ENCODE measurements at places on chromosomes 12 and 14.

- DNase-seq: no peak
These were observed 583.7 kb upstream of the USP15 start for GRCh38 chr12:61676520-61676919.

DNA sequence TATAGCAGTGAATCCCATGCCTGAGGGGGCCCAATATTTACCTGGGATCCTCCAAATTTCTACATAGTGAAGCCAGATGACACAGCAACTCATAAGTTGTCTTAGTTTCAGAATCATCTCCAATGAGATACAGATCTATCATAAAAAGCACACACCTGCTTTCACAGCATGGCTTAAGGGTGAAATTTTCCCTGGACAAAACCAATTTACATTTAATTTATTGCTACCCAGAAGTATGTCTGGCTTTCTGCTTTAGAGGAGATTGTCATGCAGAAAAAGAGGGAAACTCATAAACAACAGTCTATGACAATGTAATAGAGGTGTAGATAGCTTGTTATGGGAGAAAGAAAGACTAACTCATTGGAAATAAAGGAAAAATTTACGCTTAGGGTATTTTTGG lies 113.0 kb downstream of the MGAT4C start:
- no peak for DNase-seq

GRCh38 chr12:3959799-3960560 lies 86.8 kb upstream of the PARP11 start:
- no peak for DNase-seq

GRCh38 chr12:123929946-123930583 lies 42.6 kb downstream of the CCDC92 start:
- DNase-seq: no peak

DNA sequence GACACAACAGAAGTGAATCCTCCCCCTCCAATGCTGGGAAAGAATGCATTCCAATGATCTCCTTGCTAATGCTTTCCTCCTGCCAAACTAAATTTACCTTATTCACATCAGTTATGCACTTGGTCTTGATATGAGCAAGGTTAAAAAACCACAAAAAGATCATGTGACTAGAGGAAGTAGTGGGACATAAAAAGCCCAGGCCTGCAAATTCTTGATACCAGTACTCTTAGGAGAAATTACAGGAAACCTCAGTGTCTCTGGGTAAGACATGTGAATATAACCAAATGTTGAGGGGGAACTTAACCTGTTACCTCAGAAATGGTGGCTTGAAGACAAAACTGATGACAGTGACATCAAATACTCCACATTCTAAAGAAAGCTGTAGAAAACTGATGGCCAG lies 427.1 kb downstream of the RPS29 start:
- no peak for DNase-seq

DNA sequence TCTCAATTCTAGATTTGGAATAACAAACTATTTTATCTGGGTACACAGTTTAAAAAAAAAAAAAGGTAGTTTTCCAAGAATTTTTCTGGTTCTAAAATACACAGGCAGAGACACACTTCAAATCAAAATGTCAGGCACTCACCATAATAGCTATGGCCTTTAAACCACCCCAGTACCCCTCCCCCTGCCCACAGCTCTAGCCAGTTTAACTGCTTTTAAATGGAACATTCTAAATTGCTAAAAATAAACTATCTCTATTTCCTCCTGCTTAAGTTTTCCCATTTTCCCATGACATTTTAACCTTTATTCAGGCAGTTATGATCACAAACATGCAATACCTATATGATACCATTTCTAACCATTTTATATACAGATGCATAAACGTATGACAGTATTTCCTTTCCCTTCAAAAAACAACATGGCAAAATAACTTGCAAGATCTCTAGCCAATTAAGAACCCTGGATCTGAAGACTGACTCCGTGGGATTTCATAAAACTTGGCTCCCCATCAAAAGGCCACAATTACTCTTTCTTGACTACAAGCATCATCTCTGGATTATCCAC lies 46.3 kb downstream of the PPP2R5E start:
- no peak for DNase-seq

- no peak for DNase-seq
These were observed 20.4 kb downstream of the HNRNPC start for GRCh38 chr14:21248739-21249411.

GRCh38 chr12:96033549-96034389 lies 1.6 kb downstream of the LTA4H start:
- DNase-seq: no peak

DNA sequence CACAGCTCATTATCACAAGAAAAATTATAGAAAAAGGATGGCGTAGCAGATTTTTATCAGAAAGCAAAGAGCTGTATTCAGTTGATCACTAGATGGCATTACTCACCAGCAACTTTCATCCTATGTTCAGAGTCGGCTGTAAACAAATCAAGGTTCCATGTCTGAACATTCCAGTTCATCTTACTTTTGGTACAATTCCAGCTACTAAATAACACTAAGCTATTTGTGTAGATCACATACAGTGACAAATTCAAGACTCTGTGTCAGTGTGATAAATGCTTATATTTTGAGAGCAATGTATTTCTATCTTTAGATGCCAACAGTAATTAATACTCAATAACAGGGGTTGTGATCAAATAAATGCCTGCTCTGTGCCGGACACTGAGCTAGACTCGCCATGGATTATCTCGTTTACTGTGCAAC lies 30.1 kb downstream of the NRDE2 start:
- no peak for DNase-seq

DNA sequence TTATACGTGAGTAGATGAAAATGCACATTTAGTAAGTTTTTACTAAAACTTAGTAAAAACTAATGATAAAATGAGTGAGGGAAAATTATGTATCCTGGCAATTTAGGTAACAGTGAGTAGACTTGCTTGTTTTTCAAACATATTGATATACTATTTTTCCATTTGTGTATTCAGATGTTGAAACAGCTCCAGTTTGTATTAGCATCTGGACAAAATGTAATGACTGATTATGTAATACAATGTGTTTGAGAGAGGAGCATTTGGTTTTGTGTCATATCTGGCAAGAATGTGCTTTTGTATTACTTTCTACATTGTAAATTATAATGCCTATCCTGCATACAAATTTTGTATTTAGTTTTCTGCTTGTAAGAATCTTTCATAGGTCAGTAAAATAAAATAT lies 5.6 kb downstream of the CNOT2 start:
- DNase-seq: no peak

DNA sequence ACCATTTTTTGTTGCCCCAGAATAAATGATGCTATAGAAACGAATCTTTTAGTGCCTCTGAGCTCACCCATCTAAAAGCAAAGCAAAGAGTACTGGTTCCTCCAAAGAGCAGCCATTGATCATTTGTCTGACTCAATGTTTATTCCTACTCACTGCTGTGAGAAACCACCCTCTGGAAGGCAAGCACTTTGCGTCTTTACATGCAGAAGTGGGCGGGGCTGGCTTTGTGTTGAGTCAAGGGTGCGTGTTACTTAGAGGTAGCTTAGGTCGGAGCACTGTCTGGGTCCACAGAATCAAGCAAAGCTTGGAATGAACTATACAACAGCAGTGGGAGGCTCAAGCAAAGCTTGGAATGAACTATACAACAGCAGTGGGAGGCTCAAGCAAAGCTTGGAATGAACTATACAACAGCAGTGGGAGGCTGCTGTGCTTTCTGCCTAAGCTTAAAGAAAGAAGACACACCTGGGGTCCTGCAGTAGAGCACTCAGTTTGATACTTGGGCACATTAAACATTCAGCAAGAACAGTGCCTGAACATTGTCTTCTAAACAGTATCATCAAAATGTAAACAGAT lies 77.2 kb upstream of the PRICKLE1 start:
- DNase-seq: no peak

DNA sequence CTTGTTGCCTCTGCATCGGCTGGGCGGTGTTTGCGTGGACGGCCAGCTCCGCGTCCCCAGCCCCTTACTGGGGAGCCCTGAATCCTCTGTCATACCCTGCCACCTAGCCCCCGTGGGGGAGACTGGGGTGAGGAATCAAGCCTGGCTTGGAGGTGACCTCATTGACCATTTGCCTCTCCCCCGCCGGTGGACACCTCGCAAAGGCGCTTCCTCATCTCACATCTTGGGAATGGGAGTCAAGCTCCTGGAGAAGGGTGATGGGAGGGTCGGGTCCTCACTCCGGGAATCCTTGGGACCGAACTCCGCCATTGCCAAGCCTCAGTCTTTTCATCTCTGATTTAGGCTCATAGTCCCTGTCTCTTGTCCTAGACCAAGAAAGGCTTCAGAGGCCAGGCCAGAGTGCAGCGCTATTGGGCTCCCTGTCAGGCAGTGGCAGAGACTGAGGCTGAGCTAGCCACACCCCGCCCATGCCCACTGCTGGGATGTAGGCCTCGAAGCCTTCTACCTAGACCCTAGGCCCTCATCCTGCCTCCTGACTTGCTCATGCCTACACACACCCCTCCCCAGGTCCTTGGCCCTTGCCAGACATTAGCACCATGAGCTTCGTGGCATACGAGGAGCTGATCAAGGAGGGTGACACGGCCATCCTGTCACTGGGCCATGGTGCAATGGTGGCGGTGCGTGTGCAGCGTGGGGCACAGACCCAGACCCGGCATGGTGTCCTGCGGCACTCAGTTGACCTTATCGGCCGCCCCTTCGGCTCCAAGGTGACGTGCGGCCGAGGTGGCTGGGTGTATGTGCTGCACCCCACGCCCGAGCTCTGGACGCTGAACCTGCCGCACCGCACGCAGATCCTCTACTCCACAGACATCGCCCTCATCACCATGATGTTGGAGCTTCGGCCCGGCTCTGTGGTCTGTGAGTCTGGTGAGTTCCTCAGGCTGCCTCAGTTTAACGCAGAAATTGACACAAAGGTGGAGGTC lies 678 bp downstream of the TRMT61A start:
- DNase-seq: no peak

DNA sequence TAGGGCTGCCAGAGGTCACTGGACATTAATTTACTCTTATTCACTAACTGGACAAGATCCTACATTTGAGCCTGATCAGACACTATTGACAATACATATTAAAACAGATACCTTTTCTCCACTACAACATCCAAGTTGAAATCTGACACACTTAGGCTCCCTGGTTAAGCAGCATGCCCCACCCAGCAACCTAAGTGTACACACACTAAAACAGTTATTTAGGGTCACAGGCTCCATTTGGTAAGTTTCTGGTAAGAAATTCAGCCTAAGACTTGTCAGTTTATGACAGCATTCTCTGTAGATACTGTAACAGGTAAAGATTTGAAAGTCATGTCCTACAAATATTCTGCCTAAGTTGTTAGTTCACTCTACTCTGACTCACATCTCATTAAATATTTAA lies 12.3 kb upstream of the LLPH start:
- DNase-seq: no peak

- DNase-seq: no peak
These were observed 73.3 kb upstream of the PLXNC1 start for GRCh38 chr12:94074980-94075629.

GRCh38 chr12:76786986-76787385 lies 23.1 kb downstream of the ZDHHC17 start:
- DNase-seq: no peak

DNA sequence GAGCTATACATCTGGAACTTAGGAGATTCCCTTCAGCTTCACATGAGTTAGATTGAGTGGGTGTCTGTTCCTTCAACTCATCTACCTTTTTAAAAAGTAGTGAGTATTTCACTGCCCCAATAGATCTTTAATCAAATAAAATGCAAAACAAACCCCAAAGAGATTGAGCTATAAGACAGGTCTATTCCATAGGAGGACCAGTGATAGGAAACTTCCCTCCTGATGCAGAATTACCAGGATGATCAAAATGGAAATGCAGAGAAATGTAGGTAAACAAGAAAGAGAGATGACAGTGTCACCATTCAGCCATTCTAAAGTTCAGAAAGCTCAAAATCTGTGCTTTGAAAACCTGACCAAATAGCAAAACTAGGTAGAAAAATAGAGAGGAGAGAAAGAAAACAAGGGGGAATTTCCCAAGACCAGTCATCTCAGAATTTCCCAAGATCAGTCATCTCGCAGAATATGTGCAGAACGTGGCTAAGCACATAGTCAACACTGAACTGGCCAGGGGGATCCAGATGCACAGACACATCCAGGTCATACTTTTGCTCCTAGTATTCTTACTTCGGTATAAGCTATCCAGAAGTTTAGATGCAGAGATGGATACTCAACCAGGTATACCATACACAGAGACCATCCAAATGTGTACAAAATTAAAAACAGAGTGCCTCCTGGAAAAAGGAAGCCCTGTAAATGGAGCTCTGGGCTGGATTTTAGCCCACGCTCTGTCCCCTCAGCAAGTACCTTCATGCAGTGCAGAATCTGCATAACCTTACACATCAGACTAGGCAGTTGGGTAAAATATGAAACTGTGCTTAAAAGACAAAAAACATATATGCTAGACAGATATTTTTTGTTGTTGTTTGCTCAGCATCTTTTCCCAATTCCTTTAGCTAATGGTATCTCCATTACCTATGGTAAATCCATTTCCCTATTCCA lies 27.4 kb downstream of the SLC41A2 start:
- no peak for DNase-seq

GRCh38 chr14:77613201-77613600 lies 3.2 kb downstream of the SPTLC2 start:
- DNase-seq: no peak

DNA sequence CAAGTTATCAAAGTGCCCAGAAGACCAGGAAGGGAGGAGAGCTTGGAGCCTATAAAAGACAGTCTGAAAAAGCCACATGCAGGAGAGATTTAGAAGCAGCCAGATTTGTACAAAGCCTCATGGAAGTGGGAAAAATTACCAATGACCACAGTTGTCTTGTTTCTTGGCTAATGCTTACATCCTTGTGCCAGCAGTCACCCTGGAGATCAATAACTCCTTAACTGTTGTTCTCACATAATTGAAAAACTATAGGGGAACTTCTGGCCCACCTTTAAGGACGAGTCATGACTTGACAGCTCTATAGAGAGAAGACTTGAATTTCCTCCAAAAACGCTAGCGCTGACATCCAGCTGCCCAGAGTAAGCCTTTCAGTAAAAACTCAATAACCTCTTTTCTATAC lies 313.1 kb downstream of the GALC start:
- no peak for DNase-seq

DNA sequence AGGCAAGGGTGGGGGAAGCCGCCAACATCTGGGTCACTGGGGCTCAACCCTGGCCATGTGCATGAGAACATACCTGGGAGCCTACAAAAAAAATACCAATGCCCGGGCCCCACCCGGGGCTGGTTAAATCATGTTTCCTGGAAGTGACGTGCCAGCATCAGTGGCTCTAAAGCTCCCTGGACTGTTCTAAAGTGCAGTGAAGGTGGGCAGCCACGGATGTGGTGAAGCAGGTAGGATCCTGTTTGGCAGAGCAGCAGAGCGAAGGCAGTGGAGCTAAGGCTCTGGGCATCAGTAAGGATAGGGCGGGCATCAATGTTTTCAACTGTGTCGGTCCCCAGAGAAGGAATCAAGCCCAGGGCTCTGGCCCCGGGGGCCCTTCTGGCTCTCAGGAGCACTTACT lies 525 bp upstream of the GPR68 start:
- DNase-seq: no peak

Data from thoracic aorta (tissue), 2 donors.